ENCODE measurements at places on chromosomes 4 and X. TPM values are rescaled to one million over a fixed set of nuclear protein-coding genes. Genes with fewer than 3 reads are reported as not detected.

The SUPT20HL1 gene
- total RNA-seq, result not detected

The ADH7 gene
- not detected for total RNA-seq

The TNIP3 gene
- total RNA-seq, result under 0.01 TPM

The AMBN gene
- total RNA-seq, result not detected

The C4orf46 gene
- 8.3 TPM for total RNA-seq

The MTNR1A gene
- total RNA-seq, result not detected

The MAGEA11 gene
- not detected for total RNA-seq

The TRAM1L1 gene
- 0.35 TPM for total RNA-seq
